ENCODE measurements at places on chromosomes 6 and 20. TPM values are rescaled to one million over a fixed set of nuclear protein-coding genes. Genes with fewer than 3 reads are reported as not detected.

The MEP1A gene
- polyA plus RNA-seq, result not detected

The MAPK13 gene
- polyA plus RNA-seq, result 2.8 TPM

The BPIFB1 gene
- not detected for polyA plus RNA-seq

The TRIM15 gene
- not detected for polyA plus RNA-seq

The TAAR1 gene
- polyA plus RNA-seq, result not detected

The SLPI gene
- not detected for polyA plus RNA-seq

The WFDC5 gene
- polyA plus RNA-seq, result not detected

The PSORS1C2 gene
- not detected for polyA plus RNA-seq

The PXT1 gene
- not detected for polyA plus RNA-seq

The PCK1 gene
- not detected for polyA plus RNA-seq

All from IMR-90 (cell line).